ENCODE measurements at places on chromosomes 12 and 14.

- DNase-seq = no peak
Measured at GRCh38 chr12:76568888-76569551, 9.4 kb upstream of the OSBPL8 start.

GRCh38 chr14:21723431-21724045, 49.9 kb upstream of the OR4E1 start:
- DNase-seq = peak; percentile 51

GRCh38 chr12:57766464-57767304, at the start of gene CYP27B1:
TSS of gene CYP27B1 (minus strand) at chr12:57767078. CDS start at chr12:57767041, 37 bp downstream.
- DNase-seq = no peak

GRCh38 chr14:76810953-76811400, 1.7 kb downstream of the ANGEL1 start:
- DNase-seq = no peak

- no peak for DNase-seq
Measured at GRCh38 chr12:9344541-9344940, 136.3 kb upstream of the PZP start.

GRCh38 chr12:48266826-48267225, 63.7 kb upstream of the OR10AD1 start:
- DNase-seq = no peak

- DNase-seq = no peak
Measured at GRCh38 chr12:2376908-2377657, 324.3 kb downstream of the CACNA1C start.

All from T-helper 1 cell (primary cell).